ENCODE measurements at places on chromosomes 2 and 18. TPM values are rescaled to one million over a fixed set of nuclear protein-coding genes. Genes with fewer than 3 reads are reported as not detected.

DPP10 gene
- total RNA-seq: not detected

GREB1 gene
- total RNA-seq: 3.2 TPM

PDE11A gene
- total RNA-seq: 0.40 TPM

POTEI gene
- total RNA-seq: not detected

ASAP2 gene
- 39.9 TPM for total RNA-seq

WNT10A gene
- not detected for total RNA-seq
